ENCODE measurements at places on chromosomes 3 and 15.

GRCh38 chr3:179765396-179765795, 112.6 kb downstream of the USP13 start:
- no peak for DNase-seq

DNA sequence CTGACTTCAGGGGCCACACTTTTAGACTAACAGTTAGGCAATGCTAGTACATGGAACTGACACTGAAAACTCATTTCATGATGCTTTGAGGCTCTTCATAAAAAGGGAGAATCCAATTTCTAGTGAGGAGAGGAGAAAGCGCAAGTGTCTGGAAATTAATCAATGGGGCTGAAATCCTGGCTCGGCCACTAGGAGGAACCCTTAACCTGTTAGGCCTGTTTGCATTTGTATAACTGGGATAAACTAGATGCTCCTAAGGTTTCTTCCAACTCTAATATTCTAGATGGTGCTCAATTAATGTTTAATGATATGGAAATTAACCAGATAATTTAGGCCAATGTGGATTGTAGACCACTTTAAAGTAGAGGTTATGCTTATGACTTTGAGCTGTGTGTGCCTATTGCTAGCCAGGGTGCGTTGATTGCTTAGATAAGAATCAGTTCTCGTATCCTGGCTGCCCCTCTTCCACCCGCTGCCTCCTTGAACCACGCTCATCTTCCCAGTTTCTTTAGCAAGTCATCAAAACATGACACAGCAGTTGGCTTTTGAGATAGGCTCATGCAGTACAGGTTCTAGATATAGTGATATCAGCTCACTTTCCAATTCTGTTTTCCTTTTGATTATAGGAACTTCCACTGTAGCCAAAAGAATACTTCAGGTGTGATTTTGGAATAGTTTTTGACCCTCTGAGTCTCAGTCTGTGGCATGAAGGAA, 16.8 kb upstream of the CRBN start:
- no peak for DNase-seq

DNA sequence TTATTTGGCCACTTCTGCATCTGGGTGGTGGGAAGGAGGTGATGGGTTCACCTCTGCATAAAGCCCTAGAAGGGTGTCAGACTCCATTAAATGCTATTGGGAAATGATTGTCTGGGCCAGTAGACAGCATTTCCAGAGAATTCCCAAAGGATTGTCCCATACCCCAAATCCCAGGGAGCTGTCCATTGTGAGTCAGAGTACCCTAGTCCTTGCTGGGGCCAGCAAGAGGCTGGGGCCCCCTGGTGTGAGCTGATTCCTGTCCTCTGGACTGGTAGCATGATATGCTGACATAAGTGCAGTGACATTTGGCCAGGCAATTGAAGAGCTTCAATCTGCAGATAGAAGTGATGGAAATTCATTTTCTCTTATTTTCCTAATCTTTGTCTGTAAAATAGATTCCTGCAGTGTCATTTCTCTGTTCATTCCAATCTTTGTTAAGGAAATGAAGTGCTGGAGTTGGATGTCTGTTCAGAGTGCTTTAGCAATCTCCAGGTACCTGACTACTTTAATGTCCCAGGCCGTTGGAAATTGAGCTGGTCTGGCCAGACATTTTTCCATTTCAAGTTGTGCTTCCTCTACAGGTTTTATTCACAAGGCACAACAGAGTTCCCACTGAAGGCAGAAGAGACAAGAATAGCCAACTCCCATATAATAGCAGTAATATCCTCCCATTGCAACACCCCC, 91.2 kb downstream of the RPLP1 start:
- DNase-seq: no peak

DNA sequence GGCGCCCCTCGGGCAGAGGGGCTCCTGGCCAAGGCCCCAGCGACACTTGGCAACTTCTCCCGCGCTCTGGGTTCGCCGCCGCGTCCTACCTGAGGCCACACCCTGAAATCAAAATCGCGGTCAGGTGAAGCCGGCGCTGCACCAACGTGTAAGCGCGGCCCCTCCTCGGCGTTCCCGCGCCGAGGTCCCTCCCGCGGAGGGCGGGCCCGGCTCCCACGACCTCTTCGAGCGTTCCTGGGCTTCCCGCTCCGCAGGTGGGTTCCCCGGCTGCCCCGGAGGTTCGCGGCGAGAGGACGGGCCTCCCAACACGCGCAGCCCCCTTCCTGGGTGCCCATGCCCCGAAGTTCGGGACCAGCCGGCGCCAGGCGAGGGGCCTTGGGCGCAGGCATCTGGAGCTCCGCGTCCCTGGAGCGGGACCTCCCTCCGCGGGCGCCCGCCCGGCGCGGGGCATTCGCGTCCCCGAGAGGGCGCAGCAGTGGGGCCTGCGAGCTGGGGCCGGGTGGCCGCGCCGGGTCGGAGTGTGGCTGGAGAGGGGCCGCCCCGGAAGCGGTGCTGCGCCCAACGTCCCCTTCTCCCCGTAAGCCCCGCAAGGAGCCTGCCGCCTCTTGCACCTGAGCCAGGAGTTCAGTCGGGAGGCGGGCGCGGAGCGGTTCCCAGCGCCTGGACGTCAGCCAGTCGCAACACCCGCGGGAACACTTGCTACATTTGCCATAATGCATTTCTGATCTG, 13.7 kb downstream of the PAK6 start:
- DNase-seq: no peak

DNA sequence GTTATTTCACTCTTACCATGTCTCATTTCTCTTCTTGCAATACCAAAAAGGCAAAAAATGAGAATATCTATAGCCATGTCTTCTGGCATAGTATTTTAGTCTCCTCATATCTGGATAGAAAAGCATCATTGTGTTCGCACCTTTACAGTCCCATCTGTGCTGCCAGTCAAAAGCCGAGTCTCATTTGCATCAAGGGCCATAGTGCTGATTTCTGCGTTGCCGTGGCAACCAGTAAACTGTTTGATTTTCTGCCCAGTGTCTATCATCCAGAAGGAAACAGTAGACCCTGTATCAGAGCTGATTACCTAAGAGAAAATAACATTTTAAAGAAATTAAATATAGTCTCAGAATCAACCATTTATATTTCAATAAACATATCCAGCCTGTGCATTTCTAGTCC, 86.1 kb upstream of the SERPINI2 start:
- no peak for DNase-seq

DNA sequence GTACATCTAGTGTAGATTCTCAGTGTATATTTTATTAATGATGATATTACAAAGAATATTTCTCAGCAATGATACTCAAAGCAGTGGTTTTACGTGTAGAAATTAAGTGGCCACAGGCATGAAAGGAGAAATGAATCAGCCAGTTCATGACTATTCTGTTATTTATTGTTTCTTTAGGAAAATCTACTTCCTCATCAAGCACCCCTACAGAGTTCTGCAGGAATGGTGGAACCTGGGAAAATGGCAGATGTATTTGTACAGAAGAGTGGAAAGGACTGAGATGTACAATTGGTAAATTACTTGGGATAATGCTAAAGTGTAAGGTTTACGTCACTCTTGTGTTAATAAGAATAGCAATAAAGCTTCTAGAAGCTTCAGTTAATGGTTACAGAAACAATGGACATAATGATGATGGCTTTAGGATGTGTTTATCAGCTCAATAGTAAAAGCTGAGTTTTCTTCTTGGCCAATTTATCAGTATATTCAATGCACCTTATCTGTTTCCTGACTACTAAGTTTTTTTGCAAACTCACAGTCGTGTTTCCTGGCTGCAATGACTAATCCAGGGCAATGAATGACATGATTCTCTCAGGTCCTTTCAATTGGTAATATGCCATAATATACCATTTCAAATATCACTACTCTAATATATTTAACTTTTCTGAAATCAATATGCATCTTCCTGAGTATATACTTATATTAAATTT, 20.2 kb downstream of the ADGRG7 start:
- no peak for DNase-seq

GRCh38 chr3:65593780-65594752, 444.7 kb downstream of the MAGI1 start:
- DNase-seq: no peak

GRCh38 chr3:38613426-38613825, 36.1 kb downstream of the SCN5A start:
- no peak for DNase-seq

DNA sequence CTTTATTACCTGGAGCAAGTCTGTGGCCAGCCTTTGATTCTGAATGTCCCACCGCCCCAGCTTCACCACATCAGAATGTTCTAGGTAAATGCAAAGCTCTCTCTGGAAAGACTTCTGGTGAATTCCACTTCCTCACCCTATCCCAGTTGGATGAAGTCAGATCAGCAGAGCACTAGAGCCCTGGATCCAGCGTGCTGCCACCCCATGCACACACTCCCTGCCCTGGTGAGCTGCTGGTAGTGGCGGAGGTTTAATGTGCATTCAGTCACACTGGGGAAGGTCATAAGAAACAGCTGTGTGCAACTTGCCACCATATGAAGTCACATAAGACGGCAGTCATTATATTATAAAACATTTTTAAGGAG, 16.3 kb upstream of the SLC41A3 start:
- DNase-seq: no peak

DNA sequence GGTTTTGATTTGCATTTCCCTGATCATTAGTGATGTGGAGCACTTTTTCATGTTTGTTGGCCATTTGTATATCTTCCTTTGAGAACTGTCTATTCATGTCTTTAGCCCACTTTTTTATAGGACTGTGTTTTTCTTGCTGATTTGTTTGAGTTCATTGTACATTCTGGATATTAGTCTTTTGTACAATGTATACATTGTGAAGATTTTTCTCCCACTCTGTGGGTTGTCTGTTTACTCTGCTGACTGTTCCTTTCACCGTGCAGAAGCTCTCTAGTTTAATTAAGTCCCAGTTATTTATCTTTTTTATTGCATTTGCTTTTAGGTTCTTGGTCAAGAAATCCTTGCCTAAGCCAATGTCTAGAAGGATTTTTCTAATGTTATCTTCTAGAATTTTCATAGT, 91.1 kb upstream of the ATP11B start:
- no peak for DNase-seq

- no peak for DNase-seq
Measured at GRCh38 chr3:67118635-67119034, 120.5 kb downstream of the KBTBD8 start.

GRCh38 chr3:34285827-34286188, 487.4 kb downstream of the PDCD6IP start:
- DNase-seq: no peak

GRCh38 chr3:35473956-35474355, 165.4 kb upstream of the ARPP21 start:
- no peak for DNase-seq

GRCh38 chr15:57031605-57032004, 113.2 kb downstream of the TCF12 start:
- no peak for DNase-seq

DNA sequence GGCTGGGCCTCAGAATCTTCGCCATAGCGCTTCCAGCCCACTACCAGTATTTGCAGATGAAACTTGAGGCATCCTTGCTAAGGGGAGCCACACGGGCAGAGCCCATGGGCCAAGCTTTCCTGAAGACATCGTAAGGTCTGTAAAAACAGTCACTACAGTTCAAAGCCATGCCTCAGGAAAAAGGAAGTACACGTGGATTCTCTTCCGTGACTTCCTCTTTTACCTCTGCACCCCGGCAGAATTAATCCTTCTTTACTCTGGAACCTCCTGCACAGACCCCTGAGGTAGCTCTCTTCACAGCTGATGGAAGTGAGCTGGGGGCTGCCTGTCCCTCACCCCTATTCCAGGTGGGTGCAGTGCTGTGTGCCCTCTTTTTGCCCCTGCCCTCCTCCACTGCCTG, 129.2 kb downstream of the CHDH start:
- DNase-seq: no peak

Measured in keratinocyte (primary cell).